ENCODE measurements at places on chromosomes 5 and 9.

GRCh38 chr9:27520986-27521385, 3.1 kb upstream of the IFNK start:
- DNase-seq, result no peak

DNA sequence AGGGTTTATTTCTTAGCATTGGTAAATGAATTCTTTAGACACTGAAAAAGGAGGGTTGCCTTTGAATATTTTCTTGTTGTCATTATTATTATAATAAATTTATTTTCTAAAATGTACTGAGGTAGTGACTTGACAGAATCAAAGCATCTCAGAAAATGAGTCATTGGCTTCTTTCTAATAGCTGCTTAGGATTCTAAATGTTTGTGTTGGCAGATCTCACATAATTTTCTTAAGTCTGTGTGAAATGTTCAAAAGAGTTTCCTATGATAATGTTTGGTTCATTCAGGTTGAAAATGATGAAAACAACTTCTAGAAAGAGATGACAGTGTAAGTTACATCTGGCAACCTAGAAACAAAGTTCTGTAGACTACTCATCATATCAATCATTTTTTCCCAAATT, 69.7 kb downstream of the SH3GL2 start:
- DNase-seq, result no peak

DNA sequence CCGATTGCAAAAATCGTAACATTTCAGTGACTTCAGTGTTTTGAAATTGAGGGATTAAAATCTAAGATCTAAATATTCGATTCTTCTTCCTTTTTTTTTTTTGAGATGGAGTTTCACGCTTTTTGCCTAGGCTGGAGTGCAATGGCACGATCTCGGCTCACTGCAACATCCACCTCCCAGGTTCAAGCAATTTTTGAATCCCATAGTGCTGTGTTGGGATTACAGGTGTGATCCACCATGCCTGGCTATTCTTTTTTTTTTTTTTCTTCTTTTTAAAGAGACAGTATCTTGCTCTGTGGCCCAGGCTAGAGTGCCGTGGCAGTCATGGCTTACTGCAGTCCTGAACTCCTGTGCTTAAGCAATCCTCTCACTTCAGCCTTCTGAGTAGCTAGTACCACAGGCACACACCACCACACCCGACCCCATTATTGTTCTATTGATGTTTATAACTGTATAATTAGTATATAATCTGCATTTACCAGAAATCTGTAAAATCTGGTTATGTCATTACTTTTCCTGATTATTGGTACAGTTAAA, 42.7 kb downstream of the NSD1 start:
- DNase-seq, result no peak

GRCh38 chr5:31194892-31195555, 1.5 kb downstream of the CDH6 start:
- peak; percentile 8 for DNase-seq

GRCh38 chr9:13597427-13597826, 317.9 kb upstream of the MPDZ start:
- no peak for DNase-seq

- no peak for DNase-seq
These were observed 86.8 kb upstream of the CD180 start for GRCh38 chr5:67283275-67283987.

- DNase-seq, result no peak
These were observed 247.0 kb downstream of the PRELID2 start for GRCh38 chr5:145588113-145588512.

- no peak for DNase-seq
These were observed 232.5 kb downstream of the PJA2 start for GRCh38 chr5:109177227-109177626.

GRCh38 chr9:87022178-87022577, 74.9 kb upstream of the GAS1 start:
- no peak for DNase-seq

DNA sequence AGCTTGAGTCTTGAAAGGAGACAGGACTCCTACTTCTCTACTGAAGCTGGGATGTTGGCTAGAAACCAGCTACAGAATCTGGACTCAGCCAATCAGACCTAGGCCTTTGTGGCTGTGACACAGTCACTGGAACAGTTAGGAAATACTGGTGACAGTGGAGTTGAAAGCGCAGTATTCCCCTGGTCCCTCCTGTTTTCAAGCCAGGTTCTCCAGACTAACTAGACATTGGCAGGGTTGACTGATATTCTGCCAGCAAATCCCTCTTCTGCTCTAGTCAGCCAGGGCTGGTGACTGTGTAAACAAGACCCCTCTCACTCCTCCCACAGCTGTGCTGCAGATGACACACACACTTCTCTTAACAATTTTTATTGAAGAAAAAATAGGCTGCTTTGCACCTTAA, 8.7 kb downstream of the SHROOM1 start:
- DNase-seq, result no peak

DNA sequence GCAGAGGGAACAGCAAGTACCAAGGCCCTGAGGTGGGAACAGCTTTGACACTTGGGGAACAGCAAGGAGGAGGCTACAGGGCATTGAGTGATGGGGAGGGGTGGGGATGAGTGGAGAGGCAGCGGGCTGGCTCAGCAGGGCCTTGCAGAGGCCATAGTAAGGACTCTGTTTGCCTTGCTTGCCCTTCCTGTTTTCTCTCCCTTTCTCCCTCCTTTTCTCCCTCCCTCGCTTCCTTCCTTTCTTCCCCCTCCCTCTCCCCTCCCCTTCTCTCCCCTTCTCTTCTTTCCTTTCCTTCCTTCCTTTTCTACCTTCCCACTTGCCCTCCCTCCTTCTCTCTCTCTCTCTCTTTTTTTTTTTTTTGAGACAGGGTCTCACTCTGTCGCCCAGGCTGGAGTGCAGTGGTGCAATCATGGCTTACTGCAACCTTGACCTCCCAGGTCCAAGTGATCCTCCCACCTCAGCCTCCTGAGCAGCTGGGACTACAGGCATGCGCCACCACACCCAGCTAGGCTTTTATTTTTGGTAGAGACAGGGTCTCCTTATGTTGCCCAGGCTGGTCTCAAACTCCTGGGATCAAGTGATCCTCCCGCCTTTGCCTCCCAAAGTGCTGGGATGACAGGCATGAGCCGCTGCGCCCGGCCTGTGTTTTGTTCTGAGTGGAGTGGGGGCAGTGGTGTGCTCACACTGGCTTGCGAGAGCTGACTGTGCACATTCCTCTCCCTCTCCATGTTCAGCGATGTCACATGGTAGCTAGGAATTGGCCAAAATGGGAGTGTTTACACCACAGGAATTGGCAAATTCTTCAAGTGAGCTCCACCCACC, 17.1 kb downstream of the IER5L start:
- peak; percentile 47 for DNase-seq

DNA sequence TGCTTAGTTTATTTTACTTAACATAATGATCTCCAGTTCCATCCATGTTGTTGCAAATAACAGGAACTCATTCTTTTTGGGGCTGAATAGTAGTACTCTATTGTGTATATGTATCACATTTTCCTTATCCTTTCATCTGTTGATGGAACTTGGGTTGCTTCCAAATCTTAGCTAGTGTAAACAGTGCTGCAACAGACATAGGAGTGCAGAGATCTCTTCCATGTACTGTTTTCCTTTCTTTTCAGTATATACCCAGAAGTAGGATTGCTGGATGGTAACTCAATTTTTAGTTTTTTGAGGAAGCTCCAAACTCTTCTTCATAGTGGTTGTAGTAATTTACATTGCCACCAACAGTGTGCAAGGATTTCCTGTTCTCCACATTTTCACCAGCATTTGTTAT, 138.8 kb upstream of the POC5 start:
- no peak for DNase-seq

- DNase-seq, result no peak
These were observed 56.0 kb upstream of the ZNF354A start for GRCh38 chr5:178786417-178786816.

- DNase-seq, result no peak
These were observed 228.8 kb downstream of the GAS1 start for GRCh38 chr9:86718388-86719049.

GRCh38 chr9:111949919-111950318, 53.3 kb downstream of the UGCG start:
- DNase-seq, result peak; percentile 50

DNA sequence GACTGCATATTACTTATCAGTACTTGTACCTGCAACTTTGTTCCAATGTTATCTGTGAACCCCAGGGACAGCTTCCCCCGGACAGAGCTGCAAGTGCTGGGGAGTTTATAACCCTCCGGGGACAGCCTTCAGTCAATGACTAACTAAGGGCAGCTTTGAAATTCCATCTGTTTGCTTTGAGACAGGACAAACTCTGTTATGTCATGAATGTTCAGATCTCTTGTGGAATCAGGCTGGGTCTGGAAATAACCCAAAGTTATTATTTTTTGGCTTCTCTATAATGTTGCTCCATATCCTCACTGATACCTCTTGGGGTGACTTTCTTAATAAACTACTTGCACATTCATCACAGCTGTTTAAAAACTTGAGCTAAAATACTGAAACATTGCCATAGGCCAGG, 617.5 kb upstream of the TLE4 start:
- peak; percentile 22 for DNase-seq

- DNase-seq, result no peak
These were observed 234.3 kb downstream of the CHSY3 start for GRCh38 chr5:130138406-130139045.

DNA sequence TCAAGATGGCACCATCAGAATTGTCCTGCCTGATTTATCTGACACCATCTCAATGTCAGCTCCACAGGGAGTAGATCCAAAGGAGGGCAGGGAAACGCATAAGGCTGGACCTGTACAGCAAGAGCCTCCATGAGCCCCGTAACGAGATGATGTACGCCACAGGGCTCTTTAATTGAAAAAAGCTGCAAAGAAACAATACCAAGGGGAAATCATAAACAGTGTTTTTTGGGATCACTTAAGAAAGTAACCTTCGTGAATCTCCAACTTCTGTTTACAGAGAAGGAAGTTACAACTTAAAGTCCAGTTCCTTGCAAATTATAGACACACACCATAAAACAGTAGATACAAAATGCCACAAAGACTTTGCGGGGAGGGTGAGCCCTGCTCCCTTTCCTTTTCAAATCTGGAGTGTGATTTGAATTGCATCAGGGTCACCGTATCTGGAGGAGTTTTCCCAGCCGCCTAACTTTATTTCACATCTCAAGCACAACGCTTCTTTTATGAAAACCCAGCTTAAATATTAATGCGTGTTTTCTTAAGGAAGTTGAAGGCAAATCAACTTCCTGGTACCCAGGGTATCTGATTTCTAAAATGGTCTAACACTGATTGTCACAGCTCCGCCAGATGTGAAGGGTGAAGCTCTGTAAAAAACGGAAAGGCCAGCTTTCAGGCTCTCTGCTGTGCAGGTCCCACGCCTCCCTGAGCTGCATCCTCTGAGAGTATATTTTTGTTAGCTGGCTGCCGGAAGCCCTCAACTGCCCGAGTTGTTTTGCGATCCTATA, 88.9 kb downstream of the EBF1 start:
- DNase-seq, result peak; percentile 37

DNA sequence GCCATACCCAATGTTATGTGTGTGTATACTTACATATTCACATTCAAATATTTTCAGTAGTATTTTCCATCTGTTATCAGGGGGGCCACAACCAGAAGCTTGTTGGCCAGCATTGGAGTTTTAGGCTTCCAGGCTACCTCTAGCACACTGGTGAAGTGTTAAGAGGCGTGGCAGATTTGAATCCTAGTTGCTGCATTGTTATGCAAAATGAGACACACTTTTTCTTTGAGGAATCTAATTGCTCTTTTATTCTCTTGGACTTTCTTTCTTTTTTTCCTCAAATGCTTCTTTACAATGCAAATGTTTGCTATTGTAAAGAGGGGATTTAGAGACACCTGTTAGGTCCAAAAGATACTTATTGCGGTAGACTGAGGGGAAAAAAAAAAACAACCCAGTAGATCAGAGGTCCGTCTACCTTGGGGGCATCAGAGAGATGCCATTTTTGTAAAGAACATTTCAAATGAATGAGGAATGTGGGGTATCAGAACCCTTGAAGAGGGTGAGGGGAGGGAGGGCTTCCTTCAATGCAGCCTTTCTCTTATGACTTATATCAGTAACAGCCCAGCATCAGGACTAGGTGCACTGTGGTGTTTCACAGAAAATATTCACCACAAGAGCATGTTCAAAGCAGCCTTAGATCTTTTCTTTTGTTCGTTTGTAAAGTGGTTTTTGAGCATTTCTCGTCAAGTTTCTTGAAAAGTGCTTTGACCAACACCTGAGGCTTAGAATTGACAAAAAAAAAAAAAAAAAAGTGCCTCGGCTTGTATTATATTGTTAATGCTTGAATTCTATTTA, 3.8 kb downstream of the SMARCA2 start:
- no peak for DNase-seq

DNA sequence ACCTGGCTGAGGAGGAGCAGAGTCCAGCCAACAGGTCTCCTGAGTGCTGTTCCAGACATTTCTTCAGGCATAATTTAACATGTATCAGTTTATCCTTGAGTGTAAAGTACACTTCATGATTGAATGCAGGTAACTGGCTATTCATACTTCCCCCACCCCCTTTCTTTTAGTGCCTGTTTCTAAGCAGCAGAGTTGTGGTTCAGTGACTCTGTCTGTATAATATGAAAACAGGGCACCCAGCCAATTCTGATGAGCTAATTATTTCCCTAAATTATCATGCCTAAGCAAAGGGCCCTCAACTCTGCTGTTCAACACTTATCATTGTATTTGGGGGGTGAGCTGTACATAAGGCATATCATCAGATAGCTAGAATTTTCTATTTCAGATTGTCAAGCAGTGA, 51.9 kb upstream of the ZSWIM6 start:
- peak; percentile 29 for DNase-seq

- DNase-seq, result peak; percentile 56
These were observed 36.0 kb upstream of the SVEP1 start for GRCh38 chr9:110615498-110615897.

GRCh38 chr5:170785416-170785815, 1.9 kb downstream of the GABRP start:
- no peak for DNase-seq

GRCh38 chr9:105510024-105510423, 47.9 kb upstream of the FKTN start:
- peak; percentile 63 for DNase-seq

DNA sequence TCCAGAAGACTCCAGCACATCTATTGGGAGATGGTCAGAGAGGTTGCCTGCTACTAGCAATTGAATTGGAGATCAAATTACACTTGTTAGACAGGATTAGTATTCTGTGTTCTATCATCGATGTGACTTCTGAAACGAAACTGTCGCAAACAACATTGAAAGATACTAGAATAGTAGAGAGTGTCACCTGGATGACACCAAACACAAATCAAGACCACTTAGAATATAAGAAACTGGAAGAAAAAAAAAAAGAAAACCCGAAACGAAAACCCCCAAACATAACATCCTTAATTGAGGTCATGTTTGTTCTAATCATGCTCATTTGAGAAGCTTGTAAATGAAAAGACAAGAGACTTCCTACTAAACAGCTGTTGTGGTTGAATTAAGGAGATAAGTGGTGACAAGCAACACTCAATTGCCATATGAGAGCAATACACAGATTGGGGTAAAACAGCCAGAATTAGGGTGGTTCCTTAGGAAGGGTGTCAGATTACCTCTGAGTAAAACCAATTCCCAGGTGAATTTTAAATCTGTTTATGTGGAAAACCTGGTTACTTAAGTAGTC, 97.6 kb downstream of the BASP1 start:
- DNase-seq, result peak; percentile 31

DNA sequence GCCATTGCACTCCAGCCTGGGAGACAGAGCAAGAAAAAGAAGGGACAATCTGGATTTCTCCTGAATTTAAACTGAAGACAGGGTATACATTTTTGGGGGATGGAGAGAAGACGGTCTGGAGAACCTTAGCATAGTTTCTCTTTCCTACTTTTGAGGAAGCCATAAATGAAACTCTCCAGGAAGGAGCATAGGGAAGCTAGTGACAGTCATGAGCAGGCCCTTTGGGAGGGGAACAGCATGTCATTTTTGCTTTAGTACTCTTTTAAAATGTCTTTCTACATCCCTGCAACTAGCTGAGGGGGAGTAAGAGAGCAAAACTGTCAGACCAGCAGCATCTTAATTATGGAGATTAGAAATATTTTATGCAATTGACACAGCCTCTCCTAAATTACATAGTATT, 8.2 kb upstream of the SLC44A1 start:
- no peak for DNase-seq

Measured in GM03348 (cell line).